ENCODE measurements at places on chromosomes 16 and 17. TPM values are rescaled to one million over a fixed set of nuclear protein-coding genes. Genes with fewer than 3 reads are reported as not detected.

GP2 gene
- total RNA-seq = not detected

ADGRG1 gene
- total RNA-seq = 191 TPM

SPATA32 gene
- 0.16 TPM for total RNA-seq

SLC13A5 gene
- 0.06 TPM for total RNA-seq

ALDH3A1 gene
- total RNA-seq = 777 TPM

CBX4 gene
- total RNA-seq = 38.7 TPM

CAPNS2 gene
- total RNA-seq = not detected

CACNG3 gene
- not detected for total RNA-seq

HOXB4 gene
- total RNA-seq = 0.06 TPM

CDH13 gene
- not detected for total RNA-seq
